ENCODE measurements at places on chromosomes 3 and 15. TPM values are rescaled to one million over a fixed set of nuclear protein-coding genes. Genes with fewer than 3 reads are reported as not detected.

The NECTIN3 gene
- 1.3 TPM for total RNA-seq

The ITIH1 gene
- not detected for total RNA-seq

The CCDC32 gene
- total RNA-seq, result 25.0 TPM

The SLC27A2 gene
- 30.0 TPM for total RNA-seq

The RTP4 gene
- total RNA-seq, result 12.9 TPM

The SKOR1 gene
- total RNA-seq, result 0.18 TPM

The SKIL gene
- total RNA-seq, result 17.7 TPM

The KIF15 gene
- total RNA-seq, result 43.3 TPM

The A4GNT gene
- not detected for total RNA-seq

The C3orf80 gene
- 0.14 TPM for total RNA-seq

The IL16 gene
- total RNA-seq, result 199 TPM

The PIERCE2 gene
- 0.32 TPM for total RNA-seq

The SCN5A gene
- total RNA-seq, result not detected

The ARRDC4 gene
- 0.39 TPM for total RNA-seq

The FGF7 gene
- not detected for total RNA-seq

The IGF2BP2 gene
- total RNA-seq, result not detected

The FHIT gene
- total RNA-seq, result 40.6 TPM

The ZMYND10 gene
- total RNA-seq, result 3.6 TPM

The SECISBP2L gene
- total RNA-seq, result 31.6 TPM

The SI gene
- total RNA-seq, result not detected

The HIGD2B gene
- 0.16 TPM for total RNA-seq

The SLC2A2 gene
- total RNA-seq, result not detected

The GOLGA8J gene
- not detected for total RNA-seq

The AGTR1 gene
- not detected for total RNA-seq

Data from T-helper 2 cell treated with Interferon-gamma antibody and Interleukin-4, amounts not matched to agents 100 ng/mL and 5 ng/mL, for 36 hours (primary cell).